ENCODE measurements at places on chromosomes 1 and 21.
A peak's percentile ranks its signal among the peaks of the same experiment; 100 is the strongest.

GRCh38 chr1:1511533-1512285, at the start of gene ATAD3A:
TSS of gene ATAD3A (plus strand) at chr1:1512162. CDS start at chr1:1512269, 107 bp downstream.
- DNase-seq: peak; percentile 99

- DNase-seq: no peak
Measured at GRCh38 chr1:41754540-41754939, 164.2 kb downstream of the HIVEP3 start.

GRCh38 chr1:1167841-1168450, 5.7 kb upstream of the TTLL10 start:
- no peak for DNase-seq

- no peak for DNase-seq
Measured at GRCh38 chr1:75520862-75521475, 89.9 kb downstream of the SLC44A5 start.

DNA sequence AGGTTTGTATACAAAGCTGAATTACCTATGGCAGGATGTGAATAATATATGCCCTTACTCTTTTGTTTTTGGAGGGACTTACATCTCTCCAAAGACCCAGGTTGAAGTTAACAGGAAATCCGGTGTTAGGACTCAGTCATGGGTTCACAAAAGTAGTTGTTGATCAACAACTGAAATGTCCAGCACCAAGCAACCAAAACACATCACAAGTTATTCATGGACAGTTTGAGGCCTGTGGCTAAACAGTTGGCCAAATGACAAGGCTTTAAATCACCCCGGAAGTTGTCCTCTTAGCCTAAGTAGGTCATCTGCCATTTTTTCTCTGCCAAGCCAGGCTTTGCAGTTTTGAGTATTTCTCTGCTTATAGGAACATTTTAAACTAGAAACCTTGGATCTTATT, 89.9 kb downstream of the CD247 start:
- no peak for DNase-seq

DNA sequence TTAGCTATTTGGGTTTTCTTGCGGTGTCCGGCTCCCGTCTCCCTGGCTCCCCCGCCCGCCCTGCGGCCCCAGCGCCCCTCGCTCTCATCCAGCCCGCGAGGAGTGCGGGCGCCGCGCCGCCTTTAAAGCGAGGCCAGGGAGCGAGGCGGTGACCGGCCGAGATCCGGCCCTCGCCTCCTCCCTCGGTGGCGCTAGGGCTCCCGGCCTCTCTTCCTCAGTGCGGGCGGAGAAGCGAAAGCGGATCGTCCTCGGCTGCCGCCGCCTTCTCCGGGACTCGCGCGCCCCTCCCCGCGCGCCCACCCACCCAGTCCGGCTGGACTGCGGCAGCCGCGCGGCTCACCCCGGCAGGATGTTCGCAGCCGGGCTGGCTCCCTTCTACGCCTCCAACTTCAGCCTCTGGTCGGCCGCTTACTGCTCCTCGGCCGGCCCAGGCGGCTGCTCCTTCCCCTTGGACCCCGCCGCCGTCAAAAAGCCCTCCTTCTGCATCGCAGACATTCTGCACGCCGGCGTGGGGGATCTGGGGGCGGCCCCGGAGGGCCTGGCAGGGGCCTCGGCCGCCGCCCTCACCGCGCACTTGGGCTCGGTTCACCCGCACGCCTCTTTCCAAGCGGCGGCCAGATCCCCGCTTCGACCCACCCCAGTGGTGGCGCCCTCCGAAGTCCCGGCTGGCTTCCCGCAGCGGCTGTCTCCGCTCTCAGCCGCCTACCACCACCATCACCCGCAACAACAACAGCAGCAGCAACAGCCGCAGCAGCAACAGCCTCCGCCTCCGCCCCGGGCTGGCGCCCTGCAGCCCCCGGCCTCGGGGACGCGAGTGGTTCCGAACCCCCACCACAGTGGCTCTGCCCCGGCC, 492 bp downstream of the HLX start:
- peak; percentile 81 for DNase-seq

DNA sequence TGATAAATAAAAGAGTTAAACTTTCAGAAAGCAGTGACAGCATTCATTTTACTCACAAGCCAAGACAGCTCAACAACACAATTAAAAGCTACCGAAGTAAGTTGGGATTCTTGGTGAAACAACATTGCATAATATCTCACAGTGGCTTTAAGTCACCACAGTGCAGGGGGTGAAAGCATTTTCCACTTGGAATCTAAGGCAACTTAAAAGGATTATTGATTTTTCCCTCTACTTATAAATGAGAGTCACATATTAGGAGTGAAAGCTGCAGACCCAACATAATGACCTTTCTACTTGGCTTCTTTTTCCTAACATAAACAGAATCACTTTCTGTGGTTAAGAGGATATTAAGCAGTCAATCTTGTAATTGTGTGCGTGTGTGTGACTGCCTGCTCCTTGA, 536.6 kb upstream of the CXADR start:
- no peak for DNase-seq

DNA sequence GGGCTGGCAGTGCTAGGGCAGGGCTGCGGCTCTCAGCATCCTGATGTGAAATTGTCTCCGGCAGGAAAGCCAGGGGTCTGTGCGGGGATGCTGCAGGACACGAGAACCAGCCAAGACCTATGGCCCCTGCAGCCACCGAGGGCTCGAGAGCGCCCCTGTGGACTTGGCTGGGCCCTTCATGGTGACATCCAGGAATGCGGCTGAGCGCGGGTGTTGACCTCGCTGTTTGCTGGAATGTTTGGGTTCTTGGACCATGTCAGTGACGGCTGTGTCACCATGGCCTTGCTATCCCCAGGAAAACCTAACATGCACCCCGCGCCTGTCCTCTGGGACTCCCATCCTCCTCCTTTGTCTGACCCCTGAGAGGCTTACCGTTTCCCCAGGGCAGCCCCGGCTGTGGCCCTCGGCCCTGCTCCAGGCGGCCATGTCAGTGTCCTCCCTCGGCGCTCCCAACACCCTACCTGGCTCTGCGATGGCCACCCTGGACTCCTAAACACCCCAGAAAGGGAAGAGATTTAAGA, 14.3 kb upstream of the C1orf174 start:
- DNase-seq: no peak

DNA sequence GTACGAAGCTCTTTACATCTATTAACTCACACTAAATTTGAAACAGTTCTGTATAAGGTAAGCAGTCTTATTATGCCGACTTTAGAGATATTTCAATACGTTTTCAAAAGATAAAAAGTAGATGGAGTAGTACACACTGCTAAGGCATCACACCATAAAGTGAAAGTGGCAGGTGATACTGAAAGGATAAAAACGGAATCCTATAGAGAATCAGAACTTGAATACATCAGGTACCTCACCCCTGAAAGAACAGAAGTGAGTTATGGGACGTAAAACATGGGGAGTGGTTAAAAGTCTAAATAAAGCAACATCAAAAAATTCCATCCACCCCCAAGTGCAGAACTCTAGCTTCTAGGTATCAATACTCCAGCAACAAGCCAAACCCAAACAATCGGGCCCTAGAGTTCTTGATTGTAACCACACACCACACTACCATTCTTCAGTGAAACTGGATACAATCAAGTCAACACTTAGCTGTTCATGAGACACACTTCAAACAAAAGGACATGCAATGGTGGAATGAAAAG, 142.6 kb downstream of the SMYD3 start:
- DNase-seq: no peak

GRCh38 chr1:184019506-184019905, 18.0 kb downstream of the COLGALT2 start:
- no peak for DNase-seq

- DNase-seq: peak; percentile 42
Measured at GRCh38 chr1:227887697-227888403, 59.9 kb downstream of the WNT9A start.

DNA sequence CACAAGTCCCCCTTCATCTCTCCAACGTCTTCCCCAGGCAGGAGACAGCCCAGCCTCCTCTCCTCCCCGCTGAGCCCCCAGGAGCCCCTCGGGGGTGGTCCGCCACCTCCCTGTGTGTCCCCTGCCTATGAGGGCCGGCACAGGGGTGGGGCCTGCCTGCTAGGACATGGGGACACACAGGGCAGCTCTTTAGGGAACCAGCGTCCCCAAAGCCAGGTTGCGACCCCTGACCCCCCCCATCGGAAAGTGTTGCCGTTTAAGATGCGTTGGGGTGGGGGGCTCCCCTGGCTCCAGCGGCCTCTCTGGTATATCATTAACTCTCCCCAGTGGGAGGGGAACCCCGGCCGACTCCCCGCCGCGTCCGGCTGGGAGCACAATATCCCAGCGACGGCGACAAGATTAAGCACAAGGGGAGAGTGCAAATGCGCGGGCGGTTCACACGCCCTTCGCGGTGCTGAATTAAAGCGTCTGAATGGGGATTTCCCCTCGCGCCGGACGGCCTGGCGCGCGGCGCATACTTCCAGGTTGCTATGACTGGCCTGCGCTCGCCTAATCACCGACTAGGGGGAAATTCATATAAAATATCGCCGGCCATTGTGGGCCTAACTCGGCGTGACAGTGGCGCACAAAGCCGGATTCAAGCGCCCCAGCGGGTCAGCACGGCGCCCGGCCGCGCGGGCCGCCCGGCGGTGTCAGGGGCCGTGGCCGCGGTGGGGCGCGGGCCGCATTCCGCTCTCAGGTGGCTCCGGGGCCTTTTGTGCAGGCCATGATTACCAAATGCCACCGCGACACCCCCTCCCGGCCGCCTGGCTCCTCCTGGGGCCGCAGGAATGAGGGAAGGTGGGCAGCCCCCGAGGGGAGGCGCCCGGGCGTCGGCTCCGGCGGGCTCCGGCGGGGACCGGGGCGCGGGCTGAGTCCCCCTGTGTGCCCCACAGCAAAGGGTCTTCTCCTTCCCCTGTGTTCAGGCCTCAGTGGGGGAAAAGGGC, 30.9 kb downstream of the WNT3A start:
- peak; percentile 31 for DNase-seq

- no peak for DNase-seq
Measured at GRCh38 chr1:110749960-110750359, 75.2 kb upstream of the KCNA3 start.

GRCh38 chr21:25907573-25908275, 173.0 kb downstream of the GABPA start:
- no peak for DNase-seq

DNA sequence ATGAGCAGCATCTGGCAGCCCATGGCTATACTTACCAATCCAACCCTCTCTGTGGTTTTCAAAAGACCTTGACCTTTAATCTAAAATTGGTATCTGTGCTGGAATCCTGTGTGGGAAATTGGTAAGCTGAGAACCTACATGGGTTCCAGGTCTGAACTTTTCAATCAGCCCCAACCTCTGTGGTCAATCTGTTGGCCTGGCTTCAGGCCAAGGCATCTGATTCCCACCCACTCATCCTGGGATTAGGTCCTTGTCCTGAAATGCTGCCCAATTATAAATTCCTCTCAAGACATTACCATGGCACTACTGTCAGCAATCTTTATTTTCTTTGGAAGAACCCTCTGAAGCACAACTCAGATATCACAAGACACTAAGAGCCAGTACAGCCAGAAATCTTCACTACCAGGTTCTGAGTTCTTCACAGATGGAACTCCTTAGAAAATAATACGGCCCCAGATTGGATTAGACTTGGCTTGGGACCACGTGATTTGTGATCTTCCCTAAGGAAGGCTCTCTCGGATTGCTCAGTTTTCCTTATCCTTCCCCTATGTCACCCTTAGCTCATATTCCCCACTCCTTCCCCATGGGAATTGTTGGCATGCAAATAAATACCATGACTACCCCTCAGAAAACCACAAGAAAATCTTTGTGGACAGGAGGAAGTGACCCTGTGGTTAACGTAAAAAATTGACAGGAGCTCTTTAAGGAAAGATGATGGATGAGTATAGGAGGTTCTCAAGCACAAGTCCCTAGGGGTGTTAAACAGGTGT, 207.9 kb upstream of the ST6GALNAC5 start:
- DNase-seq: no peak

DNA sequence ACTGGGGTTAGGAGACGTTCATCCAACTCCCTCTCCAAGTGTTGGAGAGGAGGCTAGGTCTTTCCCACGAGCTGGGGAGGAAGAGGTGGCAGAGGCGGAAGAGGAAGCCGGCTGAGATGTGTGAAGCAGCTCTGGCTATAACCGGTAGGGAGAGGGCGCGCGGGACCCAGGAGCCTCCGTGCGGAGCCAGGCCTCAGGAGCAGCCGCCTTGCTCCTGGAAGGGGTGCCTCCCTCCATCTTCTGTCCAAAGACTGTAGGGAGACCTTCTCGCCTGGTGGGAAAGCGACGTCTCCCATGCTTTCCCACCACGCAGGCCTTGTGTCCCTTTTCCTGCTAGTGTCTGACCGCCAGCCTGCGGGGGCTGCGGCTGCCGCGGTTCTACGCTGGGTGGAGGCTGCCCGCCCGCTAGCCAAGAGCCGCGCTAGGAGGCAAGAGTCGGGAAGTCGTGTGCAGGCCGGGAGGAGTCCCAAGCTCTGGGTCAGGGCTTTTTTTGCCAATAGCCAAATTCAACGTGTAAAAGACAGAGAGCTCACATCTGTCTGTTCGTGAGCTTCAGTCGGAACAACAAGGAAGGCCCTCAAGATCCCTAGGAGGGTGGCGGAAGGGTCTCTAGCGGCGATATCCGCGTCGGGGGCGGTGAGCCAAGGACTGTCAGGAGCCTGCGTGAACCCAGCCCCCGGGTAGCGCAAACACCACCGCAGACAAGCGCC, 8.4 kb upstream of the NBPF11 start:
- DNase-seq: no peak

DNA sequence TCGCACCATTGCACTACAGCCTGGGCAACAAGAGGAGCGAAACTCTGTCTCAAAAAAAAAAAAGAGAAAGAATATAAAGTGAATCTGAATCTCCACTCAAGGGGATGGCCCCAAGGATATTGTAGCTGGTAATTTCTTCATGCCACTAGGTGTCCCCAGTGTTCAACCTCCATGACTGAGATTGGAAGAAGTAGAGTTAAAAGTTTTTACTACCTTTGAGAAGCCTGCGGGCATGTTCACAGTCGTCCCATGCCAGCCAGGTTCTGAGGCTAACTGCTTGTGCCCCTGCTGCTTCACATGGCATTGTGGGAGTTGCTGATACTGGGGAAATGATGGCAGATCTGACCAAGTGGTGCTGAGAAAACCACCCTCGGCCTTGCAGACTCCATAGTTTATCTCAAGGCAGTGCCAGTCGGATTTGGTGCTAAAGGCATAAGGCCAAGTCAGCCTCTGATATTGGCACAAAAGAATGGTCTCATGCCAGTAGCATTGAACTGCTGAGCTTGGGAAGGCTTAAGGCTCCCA, 10.8 kb upstream of the SHISA4 start:
- peak; percentile 44 for DNase-seq

DNA sequence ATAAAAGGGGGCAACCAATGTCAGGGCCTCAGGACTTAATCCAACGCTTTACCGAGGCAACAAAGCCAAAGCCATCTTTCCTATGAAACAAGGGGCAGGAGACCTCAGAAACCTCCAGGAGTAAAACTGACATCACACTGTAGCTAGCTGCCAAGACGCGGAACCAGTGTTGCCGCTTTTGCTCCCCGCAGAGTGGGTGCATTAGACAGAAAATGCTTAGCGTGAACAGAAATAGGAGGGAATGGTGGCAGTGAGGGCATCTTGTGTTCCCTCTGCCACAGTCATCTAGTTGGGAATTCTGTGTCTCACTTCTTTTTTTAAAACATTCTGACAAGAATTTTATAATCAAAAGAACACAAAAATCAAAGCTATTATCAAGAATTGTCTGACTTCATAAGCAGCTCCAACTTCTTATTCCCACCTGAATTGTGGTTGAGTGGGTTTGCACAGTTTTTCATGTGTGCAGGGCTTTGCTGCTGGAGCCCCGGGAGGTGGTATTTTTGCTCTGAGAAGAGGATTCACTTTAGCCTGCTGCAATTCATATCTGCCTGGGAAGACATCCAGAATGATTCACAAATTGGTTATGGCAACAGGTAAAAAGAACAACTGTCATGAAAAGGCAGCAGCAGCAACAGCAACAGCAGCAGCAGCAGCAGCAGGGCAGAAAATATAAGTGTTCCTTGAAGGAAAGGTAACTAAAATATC, 82.2 kb upstream of the DIRAS3 start:
- DNase-seq: no peak
